Aorta (tissue), 5 donors: ENCODE measurements at places on chromosomes 2 and 18. TPM values are rescaled to one million over a fixed set of nuclear protein-coding genes. Genes with fewer than 3 reads are reported as not detected.

The IL36G gene
- total RNA-seq: not detected

The IL1R2 gene
- total RNA-seq: 38.3 TPM

The CNTNAP5 gene
- total RNA-seq: not detected

The DSG4 gene
- total RNA-seq: not detected

The NEB gene
- total RNA-seq: 3.1 TPM

The CTLA4 gene
- 1.8 TPM for total RNA-seq

The SAG gene
- not detected for total RNA-seq

The TUBB6 gene
- 155 TPM for total RNA-seq

The LINC00305 gene
- not detected for total RNA-seq

The MOGAT1 gene
- total RNA-seq: not detected

The SMIM21 gene
- total RNA-seq: not detected

The IL36B gene
- total RNA-seq: not detected

The OTOF gene
- total RNA-seq: 0.24 TPM

The FBLN7 gene
- total RNA-seq: 4.5 TPM

The YPEL5 gene
- total RNA-seq: 106 TPM

The C1GALT1C1L gene
- total RNA-seq: 0.29 TPM

The SERPINB10 gene
- not detected for total RNA-seq

The INO80B gene
- total RNA-seq: 38.2 TPM

The MYO5B gene
- 1.2 TPM for total RNA-seq

The FSHR gene
- not detected for total RNA-seq

The RGPD4 gene
- 0.39 TPM for total RNA-seq

The VAMP8 gene
- total RNA-seq: 40.5 TPM

The POTEC gene
- total RNA-seq: not detected

The C1QL2 gene
- total RNA-seq: not detected

The ALK gene
- 0.30 TPM for total RNA-seq

The CCT7 gene
- 128 TPM for total RNA-seq

The GCA gene
- total RNA-seq: 32.5 TPM

The TRIM43 gene
- not detected for total RNA-seq

The COPS8 gene
- 46.0 TPM for total RNA-seq

The UGT1A4 gene
- not detected for total RNA-seq

The CROCC2 gene
- total RNA-seq: 0.13 TPM

The SGPP2 gene
- total RNA-seq: not detected

The COL3A1 gene
- total RNA-seq: 673 TPM

The ASB18 gene
- total RNA-seq: not detected
